ENCODE measurements at places on chromosomes 7 and 10.
A peak's percentile ranks its signal among the peaks of the same experiment; 100 is the strongest.

DNA sequence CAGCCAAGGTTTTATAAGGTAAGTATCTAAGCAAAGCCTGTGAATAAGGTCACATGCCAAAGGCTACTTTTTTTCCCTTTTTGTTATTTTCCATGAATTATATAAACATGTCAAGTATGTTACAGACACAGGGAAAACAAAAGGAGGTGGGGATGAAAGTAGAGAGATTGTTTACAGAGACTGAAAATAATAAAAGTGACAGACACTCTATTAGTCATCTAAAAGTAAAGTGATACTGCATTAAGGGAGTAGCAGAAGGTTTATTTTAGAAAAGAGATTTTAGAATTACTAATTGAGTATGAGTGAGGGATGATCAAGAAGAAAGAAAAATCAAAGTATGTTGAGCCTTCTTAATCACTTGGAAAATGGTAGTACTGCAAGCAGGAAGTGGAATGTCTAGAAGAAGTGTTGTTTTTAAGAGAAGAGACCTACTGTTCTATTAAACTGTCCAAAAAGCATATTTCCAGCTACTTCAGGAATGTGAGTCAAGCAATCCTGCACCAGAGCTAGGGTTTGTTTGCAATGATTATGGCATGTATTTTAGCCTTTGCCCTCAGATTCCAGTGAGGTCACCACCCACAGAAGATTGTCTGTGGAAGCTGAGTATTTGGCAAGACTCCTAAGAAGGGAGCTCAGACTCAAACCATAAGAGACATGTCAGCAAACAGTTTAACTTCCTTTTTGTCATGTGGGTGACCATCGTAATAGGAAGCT lies 177.9 kb upstream of the PLXDC2 start:
- no peak for ATAC-seq

- ATAC-seq, result no peak
These were observed 167.6 kb downstream of the JAZF1 start for GRCh38 chr7:28013019-28013418.

DNA sequence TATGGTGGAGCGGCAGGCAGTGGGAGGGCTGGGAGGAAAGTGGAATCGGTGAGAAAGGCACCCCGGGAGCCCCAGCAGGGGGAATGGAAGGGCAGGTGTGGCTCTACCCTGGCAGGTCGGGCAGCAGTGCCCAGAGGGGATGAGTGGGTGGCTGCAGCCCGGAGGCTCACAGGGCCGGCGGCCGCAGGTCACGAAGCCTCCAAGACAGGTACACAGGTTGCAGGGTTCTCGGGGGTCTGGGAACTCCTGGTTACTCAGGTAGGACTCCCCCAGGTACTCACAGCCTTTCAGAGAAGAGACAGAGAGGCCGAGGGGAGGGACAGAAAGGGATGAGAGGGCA lies 21.8 kb downstream of the KCP start:
- ATAC-seq, result no peak

DNA sequence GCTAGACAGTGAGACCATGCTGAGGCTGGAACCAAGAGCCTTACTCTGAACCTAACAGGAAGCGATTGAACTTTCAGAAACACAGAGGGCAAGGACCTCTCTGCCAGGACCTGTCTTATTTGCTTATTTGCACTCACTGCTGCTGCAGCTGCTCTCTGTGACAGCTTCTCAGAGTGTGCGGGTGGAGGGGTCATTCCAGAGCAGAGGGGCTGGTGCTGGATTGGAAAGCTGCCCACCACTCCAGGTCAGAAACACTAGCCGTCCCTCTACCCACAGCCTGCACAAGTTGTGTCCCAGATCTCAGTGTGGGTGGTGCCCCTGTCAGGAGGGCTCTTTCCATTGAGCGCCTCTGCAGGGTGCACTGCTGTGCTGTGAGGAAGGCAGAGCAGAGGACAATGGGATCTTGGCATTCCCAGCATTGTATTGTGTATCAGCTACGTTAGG lies 126.2 kb downstream of the CCNY start:
- no peak for ATAC-seq

DNA sequence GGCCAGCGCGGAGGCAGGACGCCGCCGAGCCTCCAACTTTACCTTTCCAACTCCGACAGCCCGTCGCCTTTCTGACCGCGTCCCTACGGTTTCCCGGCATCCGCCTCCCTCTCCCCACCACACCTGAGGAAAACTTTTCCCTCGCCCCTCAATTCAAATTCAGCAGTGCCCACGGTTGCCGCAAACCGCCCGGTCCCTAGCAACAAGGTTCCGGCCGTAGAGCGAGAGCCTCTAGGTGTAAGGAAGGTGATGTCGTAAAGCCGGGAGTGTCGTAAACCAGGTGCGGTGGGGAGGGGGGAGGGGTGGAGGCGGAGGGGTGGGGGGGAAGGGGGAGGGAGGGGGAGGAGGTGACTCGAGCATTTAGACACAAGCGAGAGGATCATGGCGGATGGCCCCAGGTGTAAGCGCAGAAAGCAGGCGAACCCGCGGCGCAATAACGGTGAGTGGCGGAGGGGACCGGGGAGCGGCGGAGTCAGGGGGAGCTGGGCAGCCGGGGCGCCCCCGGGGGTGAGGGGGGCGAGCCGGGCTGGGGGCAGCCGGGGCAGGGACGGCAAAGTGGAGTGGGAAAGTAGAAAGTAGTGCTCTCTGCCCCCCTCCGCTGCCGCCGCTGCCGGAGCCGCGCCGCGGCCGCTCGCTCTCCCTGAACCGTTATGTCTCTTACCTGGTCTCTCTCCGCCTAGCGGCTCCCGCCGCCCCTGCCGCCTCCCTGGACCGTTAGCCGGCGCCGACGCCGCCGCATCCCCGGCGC lies at the start of gene ZEB1:
ZEB1 (plus strand) TSS at position 363 of the 748 bp plus-strand sequence; CDS start at position 382, 19 bp downstream.
- ATAC-seq, result peak; percentile 89

DNA sequence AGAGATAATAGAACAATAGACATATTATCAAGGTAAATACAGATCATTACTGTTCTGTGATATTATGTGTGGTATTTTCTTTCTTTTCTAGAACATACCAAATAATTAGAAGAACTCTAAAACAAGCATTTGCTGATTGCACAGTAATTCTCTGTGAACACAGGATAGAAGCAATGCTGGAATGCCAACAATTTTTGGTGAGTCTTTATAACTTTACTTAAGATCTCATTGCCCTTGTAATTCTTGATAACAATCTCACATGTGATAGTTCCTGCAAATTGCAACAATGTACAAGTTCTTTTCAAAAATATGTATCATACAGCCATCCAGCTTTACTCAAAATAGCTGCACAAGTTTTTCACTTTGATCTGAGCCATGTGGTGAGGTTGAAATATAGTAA lies 185.5 kb downstream of the CFTR start:
- ATAC-seq, result no peak

DNA sequence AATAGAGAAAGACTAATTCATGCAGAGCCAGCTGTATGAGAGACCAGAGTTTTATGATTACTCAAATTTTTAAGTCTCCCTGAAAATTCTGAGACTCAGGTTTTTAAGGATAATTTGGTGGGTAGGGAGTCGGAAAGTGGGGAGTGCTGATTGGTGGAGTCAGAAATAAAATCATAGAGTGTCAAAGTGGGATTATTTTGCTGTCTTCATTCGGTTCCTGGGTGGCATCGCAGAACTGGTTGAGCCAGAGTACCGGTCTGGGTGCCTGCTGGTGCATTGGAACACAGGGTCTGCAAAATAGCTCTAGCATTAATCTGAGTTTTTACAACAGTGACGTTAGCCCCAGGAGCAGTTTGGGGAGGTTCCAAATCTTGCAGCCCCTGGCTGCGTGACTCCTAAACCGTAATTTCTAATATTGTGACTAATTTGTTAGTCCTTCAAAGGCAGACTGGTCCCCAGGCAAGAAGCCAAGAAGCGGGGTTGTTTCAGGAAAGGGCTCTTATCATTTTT lies 32.4 kb downstream of the GPRIN2 start:
- ATAC-seq, result peak; percentile 49

GRCh38 chr7:78601728-78602127 lies 803.2 kb downstream of the PHTF2 start:
- no peak for ATAC-seq

- no peak for ATAC-seq
These were observed 20.7 kb downstream of the CREB5 start for GRCh38 chr7:28433039-28433438.

DNA sequence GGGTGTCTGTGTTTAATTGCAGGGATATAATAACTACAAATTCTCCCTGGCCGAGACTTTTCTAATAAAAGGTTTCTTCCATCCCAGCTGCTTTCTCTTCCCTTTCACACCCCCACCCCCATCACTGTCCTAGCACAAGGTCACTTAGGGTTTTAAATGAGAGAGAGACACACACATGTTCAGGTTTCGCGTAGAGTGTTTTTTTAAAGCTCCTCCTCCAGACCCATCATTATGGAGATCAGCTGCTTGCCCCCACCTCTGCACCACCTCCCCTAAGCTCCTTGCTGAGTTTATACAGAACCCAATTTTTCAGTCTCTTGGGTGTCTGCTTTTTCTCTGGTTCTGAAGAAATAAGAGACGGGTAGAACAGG lies 18.6 kb downstream of the LRMDA start:
- ATAC-seq, result no peak

DNA sequence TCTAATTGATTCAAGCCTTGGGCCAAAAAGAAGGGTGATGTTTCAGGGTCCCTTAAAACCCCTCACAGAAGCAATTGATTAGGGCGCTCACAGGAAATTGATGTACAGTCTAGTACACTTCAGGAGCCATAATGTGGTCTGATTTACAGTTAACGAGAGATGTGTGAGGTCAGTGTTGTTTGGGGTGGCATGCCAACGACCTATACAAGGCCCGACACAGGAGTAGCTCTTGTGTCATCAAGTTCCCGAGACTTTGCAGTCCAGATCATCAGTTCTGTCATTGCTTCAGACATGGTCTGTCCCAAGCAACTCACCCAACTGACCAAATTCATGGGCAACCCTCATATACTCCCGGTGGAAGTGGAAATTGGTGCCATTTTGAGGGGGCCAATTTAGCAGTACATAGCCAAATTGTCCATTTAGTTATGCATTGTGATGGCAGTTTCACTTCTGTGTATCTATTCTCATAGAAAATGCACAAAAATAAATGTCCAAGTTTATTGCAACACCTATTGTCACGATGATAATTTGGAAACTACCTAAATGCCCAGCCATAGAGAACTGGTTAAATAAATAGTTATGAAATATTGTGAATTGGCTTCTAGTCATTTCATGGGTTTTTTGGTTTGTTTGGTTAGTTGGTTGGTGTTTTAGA lies 18.0 kb upstream of the ARID5B start:
- ATAC-seq, result no peak

- no peak for ATAC-seq
These were observed 879.0 kb upstream of the CELF2 start for GRCh38 chr10:10138685-10139084.

DNA sequence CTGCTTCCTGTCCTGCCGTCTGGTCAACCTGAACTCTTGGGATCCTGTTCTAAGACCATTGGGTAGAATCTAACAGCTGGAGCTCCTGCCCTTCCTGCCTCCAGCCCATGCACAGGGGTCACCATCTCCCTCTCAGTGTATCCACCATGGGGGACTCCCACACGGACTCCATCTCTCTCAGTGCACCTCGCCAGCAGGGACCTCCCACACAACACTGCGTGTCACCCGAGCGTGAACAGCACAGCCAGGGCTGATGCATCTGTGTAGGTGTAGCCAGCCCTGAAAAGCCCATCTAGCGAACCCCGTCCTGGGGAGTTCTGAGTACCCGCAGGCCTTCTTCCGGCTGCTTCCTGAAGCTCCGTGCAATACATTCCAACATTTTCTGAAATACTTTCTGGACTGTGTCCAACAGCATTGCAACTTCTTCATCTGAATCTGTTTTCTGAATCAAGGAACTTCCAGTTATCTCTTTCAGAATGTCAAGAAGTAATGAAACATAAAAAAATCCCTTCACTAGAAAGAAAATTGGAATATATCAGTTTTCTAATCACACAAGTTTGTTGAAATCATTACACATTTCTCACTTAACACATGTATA lies 52.5 kb downstream of the NCAPG2 start:
- peak; percentile 13 for ATAC-seq

DNA sequence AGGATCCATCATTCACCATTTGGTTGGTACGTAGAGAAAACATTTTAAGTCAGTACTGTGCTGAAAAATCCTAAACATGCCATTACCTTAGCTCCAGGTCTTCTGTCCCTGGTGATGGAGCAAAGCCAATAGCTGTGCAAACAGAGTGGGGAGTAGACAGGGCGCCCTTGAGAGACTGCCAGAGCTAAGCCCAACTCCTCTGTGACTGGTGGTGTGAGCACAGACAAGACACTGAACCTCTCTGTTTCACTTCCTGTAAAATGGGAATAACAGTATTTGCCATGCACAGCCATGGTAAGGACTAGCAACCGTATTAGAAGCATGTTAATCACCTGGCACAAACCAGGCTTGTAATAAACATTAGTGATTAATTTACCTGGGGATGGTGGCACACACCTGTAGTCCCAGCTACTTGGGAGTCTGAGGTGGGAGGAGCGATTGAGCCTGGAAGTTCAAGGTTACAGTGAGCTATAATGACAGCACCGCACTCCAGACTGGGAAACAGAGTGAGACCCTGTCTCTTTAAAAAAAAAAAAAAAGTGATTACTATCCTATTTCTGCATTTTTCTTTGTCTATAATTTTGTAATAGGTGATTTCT lies 28.7 kb downstream of the LYZL1 start:
- no peak for ATAC-seq

DNA sequence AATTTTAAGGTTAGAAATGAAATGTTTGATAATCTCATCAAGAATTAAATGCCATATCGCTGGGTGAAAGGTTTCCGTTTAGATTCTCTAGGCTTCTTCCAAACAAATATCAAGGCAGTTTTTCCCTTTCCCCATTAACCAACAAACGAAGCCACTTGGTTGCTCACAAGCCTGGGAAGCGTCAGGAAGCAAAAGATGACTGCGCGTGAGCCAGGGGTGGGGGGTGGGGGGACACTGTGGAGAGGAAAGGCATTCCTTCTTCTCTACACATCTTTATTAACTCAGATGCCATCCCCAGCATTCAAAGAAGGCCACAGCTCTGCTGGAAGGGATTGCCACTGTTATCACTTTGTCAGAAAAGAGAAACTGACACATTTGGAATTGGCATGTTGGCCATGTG lies 207.1 kb downstream of the TRIL start:
- ATAC-seq, result no peak

DNA sequence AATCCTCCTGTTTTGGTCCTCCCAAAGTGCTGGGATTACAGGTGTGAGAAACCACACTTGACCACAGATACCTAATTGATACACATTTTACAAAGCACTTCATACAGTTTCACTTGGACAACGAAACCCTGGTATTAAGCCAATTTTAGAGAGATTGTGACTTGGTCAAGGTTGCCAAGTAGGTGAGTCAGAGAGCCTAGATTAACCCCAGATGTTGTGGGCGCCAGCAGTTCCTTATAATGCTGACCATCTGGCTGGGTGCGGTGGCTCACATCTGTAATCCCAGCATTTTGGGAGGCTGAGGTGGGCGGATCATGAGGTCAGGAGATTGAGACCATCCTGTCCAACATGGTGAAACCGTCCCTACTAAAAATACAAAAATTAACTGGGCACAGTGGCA lies 4.9 kb upstream of the PHKG1 start:
- ATAC-seq, result peak; percentile 29

- ATAC-seq, result no peak
These were observed 86.6 kb downstream of the CALN1 start for GRCh38 chr7:72325561-72325960.

DNA sequence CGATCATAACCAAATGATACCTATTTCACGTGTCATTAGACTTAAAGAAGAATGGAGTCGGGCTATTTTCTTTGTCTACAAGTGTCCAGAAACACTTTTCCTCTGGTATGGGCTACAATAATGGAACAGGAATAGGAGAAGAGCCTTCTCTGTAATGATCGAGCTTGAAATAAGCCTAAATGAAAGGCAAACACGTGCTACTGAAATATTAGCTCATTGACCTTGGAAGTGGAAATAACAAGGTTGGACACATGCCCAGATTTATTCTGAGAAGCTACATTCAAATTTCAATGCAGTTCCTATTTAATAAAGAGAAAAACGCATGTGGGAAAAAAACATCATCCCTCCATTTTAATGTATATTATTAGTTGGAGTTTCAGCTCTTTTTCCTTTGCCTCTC lies 254.7 kb upstream of the PTER start:
- no peak for ATAC-seq
